ENCODE measurements at places on chromosomes 4 and X.

GRCh38 chrX:150690126-150690525, 3.1 kb upstream of the MTMR1 start:
- no peak for DNase-seq

DNA sequence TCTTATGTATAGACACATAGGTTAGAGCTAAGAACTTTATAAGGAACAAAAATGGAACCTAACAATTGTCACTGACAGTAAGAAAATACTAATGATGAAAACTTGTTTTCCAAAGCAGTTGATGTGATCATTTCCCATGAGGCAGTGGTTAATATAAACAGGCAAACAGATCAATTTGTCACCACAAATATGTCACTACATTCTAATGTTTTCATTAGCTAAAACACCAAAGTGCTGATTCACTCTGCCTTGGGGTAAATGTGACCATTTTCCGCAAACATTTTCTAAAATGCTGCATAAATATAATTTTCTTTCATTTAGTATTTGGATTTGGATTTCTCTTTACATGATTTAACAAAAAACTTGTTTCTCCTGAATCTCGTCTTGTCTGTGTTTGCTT, 408.9 kb upstream of the CTSO start:
- no peak for DNase-seq

GRCh38 chr4:33485111-33485510, 2759.2 kb downstream of the ARAP2 start:
- DNase-seq: no peak

GRCh38 chrX:43016021-43016420, 238.1 kb upstream of the PPP1R2C start:
- DNase-seq: no peak

DNA sequence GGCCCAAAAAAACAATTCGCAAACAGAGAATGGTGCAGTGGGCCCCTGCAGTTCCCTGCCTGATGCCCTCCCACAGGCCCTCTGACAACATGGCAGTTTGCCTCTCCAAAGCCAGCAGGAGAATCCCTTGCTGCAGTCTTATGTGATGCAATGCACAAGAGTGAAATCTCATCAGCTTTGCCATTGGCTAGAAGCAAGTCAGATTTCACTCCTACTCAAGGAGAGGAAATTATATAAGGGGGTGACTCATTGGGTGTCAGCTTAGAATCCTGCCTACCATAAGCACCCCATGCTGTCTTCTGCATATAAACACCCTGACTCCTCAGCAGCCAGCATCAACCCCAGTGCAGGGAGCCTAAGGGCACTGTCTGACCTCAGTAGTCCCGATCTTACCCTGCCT, 157.3 kb upstream of the LDB2 start:
- no peak for DNase-seq

GRCh38 chr4:102817613-102818268, 9.6 kb downstream of the UBE2D3 start:
- no peak for DNase-seq

DNA sequence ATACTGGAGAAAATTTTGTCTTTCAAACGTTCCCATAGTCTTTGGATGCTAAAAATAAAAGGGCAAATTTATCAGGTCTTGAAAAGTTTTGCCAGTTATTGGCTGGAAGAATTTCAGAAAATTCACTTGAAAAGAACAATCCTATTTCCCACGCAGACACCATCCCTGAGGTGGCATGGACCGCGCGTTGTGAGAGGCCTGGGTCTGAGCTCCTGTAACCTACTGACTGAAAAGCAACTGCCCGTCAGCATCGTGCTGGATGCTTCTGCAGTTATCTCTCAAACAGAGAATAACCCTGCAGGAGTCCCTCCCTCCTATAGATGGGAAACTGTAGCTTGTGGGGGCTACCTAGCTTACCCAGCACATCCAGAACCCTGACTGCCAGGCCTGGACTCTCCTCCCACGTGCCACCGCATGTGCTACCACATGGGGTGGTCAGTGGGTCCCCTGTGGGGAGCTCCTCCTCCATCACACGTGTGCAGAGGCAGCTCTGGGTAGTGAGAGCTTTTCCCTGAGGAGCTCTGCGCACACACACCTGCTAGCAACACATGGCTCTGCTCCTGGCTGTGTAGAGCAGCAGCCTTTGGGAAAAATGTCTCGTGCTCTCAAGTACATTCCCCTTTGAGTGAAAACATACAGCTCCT, 36.1 kb downstream of the NSG1 start:
- no peak for DNase-seq

DNA sequence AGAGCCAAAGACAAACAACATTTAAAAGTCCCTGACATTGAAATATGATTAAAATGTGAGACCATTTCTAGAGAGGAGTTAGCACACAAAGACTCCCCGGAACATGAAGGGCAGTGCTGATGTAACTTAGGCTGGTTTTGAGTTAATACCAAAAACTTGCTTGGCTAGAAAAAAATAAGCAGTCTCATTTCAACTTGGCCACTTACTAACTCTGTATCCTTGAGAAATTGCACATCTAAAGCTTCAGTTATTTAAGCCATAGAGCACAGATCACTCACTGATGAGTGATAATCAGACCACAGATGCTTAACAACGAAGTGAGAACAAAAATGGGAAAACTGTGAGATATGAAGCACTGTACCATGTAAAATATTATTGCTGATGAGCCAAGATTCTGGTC, 65.9 kb upstream of the MAOA start:
- no peak for DNase-seq

DNA sequence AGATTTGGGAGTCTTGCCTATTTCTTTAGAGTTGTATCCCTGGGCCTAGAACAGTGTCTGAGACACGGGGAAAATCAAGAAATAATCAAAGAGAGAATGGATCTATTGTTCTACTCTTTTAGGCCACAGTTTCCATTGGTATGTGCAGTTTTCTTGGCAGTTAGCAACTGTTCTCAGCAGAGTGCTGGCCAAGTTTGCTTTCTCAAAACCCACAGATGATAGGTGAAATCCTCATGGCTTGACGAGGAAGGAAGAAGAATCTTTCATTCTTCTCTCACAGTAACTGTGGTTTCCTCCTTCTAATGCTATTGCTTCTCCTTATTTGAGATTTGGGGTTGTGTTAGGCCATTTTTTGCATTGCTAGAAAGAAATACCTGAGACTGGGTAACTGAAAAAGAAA, 42.2 kb downstream of the AGA start:
- DNase-seq: no peak

DNA sequence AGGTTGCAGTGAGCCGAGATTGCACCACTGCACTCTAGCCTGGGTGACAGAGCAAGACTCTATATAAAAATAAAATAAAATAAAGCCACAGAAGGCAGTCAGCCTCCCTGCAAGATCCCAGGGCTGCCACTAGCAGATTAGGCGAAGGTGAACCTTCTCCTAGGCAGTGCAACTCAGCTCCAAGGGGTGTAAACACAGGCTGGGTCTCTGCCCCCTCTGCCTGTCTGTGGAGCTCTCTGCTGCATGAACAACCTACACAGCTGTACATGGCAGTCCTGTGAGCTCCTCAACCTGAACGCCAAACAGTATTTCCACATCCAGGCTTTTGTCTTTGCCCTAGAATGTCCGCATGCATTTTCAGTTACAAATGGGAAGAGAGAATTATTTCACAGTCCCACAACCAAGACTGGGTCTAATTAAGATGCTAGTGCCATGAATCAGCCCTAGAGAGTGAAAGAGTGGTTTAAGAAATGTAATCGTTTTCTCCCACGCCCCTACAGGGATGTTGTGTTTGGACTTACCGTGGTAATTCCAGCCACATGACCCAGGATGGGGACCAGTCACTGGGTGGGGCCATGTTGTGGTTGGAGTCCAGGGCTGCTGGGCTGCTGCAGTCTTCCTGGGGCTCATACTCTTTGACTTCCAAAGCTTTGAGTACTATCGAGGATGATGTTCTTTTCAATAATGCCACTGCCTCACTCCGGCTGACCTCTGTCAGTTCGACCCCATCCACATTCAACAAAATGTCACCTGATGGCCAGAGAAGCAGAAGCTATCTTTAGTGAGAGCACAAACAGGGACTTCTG, 99.0 kb downstream of the FIP1L1 start:
- DNase-seq: no peak

DNA sequence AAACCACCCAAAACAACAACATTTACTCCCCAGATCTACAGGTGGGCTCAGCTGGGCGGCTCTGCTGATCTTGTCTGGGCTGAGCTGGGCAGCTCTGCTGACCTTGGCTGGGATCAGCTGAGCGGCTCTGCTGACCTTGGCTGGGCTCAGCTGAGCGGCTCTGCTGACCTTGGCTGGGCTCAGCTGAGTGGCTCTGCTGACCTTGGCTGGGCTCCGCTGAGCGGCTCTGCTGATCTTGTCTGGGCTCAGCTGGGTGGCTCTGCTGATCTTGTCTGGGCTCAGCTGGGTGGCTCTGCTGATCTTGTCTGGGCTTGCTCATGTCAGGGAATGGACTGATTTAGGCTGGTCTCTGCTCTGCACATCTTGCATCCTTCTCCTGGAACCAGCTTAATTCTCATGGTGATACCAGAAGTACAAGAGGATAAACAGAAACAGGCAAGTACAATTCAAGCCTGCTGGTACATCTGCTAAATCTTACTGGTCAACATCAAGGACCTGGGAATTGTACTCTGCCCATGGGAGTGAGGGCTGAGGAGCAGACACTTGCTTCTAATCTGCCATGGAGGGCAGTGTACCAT, 248.5 kb upstream of the PSAPL1 start:
- DNase-seq: no peak

GRCh38 chrX:113473418-113473817, 632.8 kb upstream of the AMOT start:
- no peak for DNase-seq

DNA sequence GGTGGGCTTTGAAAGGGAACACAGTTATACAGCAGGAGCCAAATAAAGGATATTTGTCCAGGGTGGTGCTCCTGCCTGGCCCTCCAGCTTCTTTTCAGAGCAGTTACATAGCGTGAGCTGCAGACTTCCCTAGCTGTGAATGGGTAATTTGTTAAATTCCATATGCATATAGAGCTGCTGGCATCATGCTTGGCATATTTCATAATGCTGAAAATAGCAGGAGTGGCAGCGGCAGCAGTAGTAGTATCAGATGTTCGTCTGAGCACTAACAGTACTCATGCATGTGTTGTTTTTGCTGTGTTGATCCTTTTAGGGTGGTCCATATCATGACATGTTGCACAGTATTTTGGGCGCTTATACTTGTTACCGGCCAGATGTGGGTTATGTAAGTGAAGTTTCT, 33.6 kb upstream of the TADA2B start:
- no peak for DNase-seq

DNA sequence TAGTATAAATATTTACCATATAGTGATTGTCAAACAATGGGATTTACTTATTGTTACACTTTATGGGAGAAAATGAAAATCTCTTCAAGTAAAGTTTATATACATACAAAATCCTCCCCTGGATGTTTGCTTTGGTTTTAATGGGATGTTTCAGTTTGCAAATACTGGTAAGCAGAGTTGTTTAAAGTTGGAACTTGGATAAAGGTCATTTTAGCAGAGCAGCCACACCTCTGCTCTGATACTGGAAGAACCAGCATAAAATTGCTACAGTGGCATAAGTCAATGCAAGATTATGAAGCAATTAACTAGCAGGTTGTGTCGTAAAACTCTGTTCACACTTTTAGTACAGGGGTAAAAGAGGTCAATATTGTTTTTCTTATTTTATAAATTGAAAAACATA, 101.2 kb downstream of the TRAPPC11 start:
- peak; percentile 37 for DNase-seq

GRCh38 chr4:132218406-132218805, 930.7 kb upstream of the PCDH10 start:
- DNase-seq: no peak

- DNase-seq: no peak
Measured at GRCh38 chr4:168634276-168634802, 137.5 kb downstream of the PALLD start.

DNA sequence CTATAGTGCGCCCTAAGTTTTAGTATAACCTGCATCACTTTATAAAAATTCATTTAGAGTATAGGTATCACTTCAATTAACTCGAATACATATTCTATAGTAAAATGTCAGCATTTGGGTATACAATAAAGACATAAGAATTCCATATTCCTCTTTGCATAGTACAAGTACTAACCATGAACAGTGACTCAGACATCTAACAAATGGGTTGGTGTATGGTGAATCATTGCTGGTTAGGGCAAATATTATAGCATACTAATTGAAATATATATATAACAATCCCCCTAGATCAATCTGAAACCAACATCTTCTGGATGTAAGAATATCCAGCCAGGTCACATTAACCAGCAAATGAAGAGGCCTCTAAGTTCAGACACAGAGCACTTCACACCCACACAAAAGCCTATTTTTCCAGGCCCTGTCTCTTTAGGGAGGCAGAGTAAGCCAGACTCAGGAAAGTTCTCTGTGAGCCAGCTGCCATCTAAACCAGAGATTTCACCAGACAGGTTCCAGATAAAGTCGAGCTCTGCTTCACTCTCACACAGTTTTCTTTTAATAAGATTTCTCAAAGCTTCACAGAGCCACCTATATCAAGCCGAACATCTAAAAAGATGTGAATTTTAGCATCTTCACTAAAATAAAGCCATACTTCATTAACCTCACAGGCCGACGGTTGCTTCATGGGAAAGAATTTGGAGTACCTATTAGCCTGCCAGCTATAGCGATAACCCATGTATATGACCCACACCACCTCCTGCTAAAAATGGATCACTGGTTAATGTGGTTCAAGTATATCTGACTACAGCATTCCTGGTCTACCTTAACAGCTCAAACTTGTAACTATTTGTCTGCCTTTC, 200.0 kb upstream of the FTHL17 start:
- no peak for DNase-seq

- no peak for DNase-seq
Measured at GRCh38 chr4:100492129-100492528, 25.7 kb downstream of the EMCN start.

- DNase-seq: no peak
Measured at GRCh38 chr4:657834-658667, 16.0 kb downstream of the ATP5ME start.

Data from colonic mucosa (tissue), 4 donors.